ENCODE measurements at places on chromosomes 4 and X.

DNA sequence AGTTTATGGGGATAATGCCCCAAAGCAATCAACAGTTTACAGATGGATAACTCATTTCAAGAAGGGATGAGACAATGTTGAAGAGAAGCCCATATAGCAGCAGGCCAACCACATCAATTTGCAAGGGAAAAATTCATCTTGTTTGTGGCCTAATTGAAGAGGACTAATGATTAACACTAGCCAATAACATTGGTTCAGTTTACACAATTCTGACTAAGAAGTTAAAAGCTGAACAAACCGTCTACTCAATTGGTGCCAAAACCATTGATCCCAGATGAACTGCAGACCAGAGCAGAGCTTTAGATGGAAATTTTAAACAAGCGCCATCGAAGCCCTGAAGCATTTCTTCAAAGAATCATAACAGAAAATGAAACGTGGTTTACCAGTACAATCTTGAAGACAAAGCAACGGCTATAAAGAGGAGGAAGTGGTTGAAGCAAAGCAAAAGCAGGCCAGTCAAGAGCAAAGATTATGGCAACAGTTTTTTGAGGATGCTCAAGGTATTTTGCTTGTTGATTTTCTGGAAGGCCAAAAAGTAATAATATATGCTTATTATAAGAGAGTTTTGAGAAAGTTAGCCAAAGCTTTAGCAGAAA, 20.5 kb upstream of the BLTP1 start:
- DNase-seq, result no peak

- no peak for DNase-seq
Measured at GRCh38 chr4:74738464-74739143, 55.7 kb downstream of the BTC start.

- no peak for DNase-seq
Measured at GRCh38 chr4:177596991-177597390, 154.8 kb upstream of the AGA start.

GRCh38 chrX:78839711-78840110, 92.2 kb downstream of the LPAR4 start:
- DNase-seq, result no peak

GRCh38 chr4:73761856-73762255, 21.5 kb downstream of the CXCL8 start:
- DNase-seq, result no peak

DNA sequence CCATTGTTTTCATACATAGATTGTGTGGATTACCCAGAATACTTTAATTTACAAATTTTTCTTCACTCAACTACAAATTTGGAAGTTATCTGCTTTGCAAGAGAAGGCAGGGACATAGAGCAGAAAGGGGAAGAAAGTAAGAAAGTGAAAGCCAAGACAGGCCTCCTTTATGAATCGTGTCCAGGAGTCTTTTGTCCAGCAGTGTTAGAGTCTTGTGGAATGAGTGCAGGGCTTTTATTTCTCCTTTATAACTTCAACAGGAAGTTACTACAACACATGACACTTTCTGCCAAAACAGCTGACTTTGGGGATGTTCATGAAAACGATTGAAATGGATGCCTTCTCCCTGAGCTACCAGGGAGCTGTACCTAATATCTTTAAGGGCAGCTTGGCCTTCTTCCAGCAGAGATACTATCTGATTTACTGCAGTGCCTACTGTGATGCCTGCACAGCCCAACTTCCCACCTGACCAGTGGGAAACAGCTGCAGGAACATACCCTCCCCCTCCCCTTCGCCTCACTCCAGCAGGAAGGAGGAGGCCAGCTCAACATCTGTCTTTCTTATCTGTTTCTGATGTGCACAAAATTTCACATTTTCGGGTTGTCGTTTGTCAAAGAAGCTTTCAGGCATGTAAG, 557.7 kb upstream of the SLIT2 start:
- DNase-seq, result no peak

- DNase-seq, result no peak
Measured at GRCh38 chr4:169341490-169341889, 70.7 kb upstream of the SH3RF1 start.

DNA sequence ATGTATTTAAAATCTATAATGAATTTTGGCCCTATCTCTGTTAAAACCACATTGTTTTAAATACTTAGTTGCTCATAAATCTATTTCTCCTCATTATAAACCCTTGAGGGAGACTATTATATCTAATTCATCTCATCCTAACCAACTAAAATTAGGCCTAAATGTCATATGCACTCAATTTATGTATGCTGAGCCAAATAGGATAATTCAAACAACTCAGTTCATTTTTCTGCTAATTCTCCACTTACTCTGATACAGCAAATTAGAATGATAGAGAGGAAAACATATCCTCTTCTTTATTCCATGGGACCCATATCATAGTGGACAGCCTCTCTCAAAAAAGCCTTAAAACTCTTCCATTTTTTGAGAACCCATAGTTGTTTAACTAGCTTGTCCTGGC, 80.3 kb upstream of the TET2 start:
- no peak for DNase-seq

- DNase-seq, result no peak
Measured at GRCh38 chrX:56787734-56788152, 58.7 kb downstream of the NBDY start.

DNA sequence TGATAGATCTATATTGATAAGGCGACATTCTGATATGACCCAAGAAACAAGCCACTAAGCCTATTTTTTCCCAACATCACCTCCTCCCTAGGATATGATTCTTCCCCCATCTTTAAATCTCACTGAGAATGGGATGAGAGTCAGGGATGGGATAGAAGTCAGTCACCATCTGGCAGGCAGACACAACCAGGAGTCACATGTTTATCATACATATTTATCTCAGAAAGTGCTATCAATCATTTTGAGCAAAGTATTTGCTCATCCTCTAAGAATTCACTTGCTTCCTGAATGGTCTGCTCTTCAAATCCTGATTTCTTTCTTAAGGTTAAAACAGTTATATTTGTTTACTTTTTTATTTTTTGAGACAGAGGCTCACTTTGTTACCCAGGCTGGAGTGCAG, 20.3 kb downstream of the DNAAF6 start:
- no peak for DNase-seq

DNA sequence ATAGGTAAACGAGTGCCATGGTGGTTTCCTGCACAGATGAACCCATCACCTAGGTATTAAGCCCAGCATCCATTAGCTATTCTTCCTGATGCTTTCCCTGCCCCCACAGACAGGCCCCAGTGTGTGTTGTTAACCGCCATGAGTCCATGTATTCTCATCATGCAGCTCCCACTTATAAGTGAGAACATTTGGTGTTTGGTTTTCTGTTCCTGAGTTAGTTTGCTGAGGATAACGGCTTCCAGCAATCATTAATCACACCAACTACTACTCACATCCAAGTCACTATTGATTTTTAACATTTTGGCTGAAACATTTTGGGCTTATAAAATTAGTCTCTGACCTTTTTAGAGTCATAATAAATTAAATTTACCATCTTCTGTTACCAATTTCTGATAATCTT, 205.3 kb downstream of the SPOCK3 start:
- no peak for DNase-seq

GRCh38 chr4:87025614-87026041, 90.8 kb downstream of the AFF1 start:
- no peak for DNase-seq

- no peak for DNase-seq
Measured at GRCh38 chrX:71998836-71999509, 88.3 kb downstream of the NHSL2 start.

GRCh38 chrX:18894156-18894555, 89.8 kb downstream of the PHKA2 start:
- peak; percentile 33 for DNase-seq

DNA sequence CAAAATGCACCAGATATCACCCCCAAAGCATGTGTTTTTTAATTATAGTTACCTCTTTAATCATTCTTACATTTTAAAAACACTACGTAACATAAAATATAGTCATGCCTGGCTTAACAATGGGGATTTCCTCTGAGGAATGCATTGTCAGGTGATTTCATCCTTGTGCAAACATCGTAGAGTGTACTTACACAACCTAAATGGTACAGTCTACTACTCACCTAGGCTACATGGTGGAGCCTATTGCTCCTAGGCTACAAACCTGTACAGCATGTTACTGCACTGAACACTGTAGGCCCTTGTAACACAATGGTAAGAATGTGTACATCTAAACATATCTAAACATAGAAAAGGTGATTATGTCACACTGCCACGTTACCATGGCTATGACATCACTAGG, 208.6 kb downstream of the SPOCK3 start:
- DNase-seq, result no peak

Data from aorta (tissue), 5 donors.